Retinal pigment epithelial cell (primary cell): ENCODE measurements at places on chromosomes 13 and 19.

- DNase-seq, result no peak
Observed at GRCh38 chr19:47179653-47180310, 49.1 kb downstream of the SAE1 start.

- DNase-seq, result no peak
Observed at GRCh38 chr13:63737418-63737817, 2321.8 kb upstream of the PCDH20 start.

- no peak for DNase-seq
Observed at GRCh38 chr13:40159736-40160135, 504.3 kb downstream of the COG6 start.

DNA sequence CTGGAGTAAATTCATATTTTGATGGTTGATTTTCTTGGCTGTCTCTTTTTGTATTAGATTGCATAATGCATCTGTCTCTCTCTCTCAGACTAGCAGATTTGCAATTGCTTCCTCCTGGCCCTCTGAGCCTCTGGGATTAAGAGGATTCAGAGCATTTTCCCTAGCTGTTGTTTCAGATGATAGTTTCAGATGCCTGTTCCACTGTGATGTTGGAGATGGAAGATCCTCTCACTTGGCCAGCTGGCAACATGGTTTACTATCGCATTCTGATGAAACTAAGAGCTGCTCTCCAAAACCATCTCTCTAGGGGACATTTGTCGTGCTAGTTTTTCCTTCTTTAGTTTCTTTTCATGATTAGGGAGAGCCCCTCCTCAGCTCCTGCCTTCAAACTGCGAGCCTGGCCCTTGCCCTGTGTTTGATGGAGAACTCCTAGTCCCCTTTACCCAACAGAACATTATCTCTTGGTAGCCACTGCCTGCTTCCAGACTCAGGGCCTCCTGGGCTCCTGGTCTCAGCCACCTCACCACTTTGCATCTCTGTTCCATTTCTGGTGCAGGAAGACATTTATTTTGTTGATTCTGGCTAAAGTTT lies 244.6 kb downstream of the B3GLCT start:
- DNase-seq, result no peak

DNA sequence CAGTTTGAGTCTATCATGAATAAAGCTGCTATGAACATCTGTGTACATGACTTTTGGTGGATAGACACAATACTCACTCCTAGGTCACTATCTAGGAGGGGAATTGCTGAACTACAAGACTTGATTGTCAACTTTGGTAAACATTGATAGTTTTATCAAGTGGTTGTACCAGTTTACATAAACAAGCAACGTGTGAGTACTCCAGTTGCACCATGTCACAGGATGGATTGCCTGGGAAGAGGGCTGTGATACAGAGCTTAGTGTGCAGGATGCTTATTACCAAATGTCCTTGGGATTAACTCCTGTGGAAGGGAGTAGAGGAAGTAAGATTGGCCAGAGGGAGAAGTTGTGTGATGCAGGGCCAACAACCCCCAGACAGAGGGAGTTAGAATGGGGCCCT lies 37.7 kb downstream of the RAP2A start:
- DNase-seq, result no peak

DNA sequence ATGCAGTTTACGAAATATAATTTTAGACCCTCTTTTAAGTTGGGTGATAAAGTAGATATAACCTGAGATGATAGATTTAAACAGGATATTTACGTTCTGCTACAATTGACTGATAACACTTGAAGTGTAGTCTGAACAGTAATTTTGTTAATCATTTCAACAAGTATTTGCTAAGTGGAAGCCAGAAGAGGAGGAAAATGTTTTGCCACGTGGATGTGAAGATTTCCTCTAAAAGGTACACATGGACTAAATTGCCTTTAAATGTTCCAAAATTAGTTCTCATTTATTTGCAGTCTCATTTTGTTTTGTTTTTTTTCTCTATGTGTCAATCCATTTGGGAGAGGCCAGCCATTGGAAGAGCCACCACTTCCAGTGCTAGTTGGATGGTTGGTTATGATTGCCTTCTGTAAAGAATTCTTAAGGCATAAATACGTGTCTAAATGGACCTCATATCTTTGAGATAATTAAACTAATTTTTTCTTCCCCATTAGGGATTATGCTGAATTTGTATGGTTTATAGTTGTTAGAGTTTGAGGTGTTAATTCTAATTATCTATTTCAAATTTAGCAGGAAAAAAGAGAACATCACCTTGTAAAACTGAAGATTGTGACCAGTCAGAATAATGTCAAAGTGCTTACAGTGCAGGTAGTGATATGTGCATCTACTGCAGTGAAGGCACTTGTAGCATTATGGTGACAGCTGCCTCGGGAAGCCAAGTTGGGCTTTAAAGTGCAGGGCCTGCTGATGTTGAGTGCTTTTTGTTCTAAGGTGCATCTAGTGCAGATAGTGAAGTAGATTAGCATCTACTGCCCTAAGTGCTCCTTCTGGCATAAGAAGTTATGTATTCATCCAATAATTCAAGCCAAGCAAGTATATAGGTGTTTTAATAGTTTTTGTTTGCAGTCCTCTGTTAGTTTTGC lies 2.8 kb downstream of the MIR17HG start:
- no peak for DNase-seq

- DNase-seq, result no peak
Observed at GRCh38 chr19:17337675-17338432, 501 bp downstream of the GTPBP3 start.

DNA sequence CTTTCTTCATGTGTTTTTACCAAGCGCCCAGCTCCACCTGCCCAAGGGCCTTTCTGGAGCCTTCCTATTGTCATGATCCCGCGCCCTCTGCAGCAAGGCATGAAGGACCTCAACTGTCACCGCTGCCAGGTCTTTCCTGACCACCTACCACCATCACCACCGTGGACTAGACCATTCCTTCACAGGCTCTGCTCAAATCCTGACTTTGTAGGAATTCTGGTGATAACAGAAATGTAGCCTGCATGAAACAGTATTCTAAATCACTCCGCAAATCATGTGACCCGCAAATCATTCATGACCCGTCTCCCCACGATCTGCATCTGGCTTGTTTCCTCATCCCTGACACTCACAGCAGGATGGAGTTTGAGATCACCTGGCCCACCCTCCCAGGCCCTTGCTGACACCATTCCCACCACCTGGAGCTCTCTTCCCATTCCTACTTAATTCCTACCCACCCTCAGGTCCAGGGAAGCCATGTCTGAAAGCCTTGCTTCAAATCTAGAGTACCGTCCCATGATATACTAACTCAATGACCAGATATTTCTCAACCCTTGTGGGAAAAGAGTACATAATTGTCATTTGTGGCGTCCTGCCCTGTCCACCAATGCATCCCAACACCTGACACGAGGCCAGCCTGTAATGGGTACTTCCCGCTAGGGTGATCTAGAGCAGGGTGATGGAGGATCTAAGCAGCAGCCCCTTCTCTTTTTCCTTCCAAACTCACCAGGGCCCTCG lies 1.3 kb downstream of the UBE2S start:
- no peak for DNase-seq
